MG63 (cell line): ENCODE measurements at places on chromosomes 5 and 9. TPM values are rescaled to one million over a fixed set of nuclear protein-coding genes. Genes with fewer than 3 reads are reported as not detected.
A peak's percentile ranks its signal among the peaks of the same experiment; 100 is the strongest.

- DNase-seq, result no peak
Measured at GRCh38 chr9:20838218-20838617, 154.2 kb downstream of the FOCAD start.

DNA sequence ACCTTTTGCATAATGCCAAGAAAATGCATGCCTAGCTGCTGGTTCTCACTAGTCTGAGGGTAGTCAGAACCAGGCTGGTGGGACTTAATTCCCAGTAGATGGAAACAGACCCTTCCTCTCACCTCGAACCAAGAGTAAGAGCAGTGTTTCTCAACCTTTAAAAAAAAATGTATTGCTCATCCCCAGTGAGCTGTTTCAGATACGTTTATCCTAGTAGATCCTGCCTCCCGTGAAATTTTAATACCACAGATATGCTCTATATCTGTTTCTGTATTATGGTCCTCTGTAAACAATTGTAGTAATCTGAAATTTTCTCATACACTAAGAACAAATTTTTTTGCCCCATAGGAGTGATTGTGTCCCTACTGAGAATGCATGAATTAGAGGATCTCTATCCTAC, 86.2 kb downstream of the TEK start:
- DNase-seq, result no peak

TMEM171 gene
- 0.96 and 4.3 TPM in 2 replicates for total RNA-seq

PRSS3 gene
- not detected in 2 replicates for total RNA-seq

NSUN2 gene
- total RNA-seq, result 74.4 and 90.4 TPM in 2 replicates

- DNase-seq, result no peak
Measured at GRCh38 chr5:141420855-141421488, at the start of gene PCDHGA11. Gene PCDHGA11 (plus strand): TSS chr5:141421051. CDS start chr5:141421228, 177 bp downstream.

GRCh38 chr5:137833463-137833862, 34.2 kb upstream of the MYOT start:
- peak; percentile 69 for DNase-seq

- DNase-seq, result peak; percentile 17
Measured at GRCh38 chr5:32233696-32234447, 59.8 kb upstream of the GOLPH3 start.

LHX3 gene
- not detected in 2 replicates for total RNA-seq

GRCh38 chr5:153893817-153894216, 144.9 kb downstream of the FAM114A2 start:
- DNase-seq, result no peak

DNA sequence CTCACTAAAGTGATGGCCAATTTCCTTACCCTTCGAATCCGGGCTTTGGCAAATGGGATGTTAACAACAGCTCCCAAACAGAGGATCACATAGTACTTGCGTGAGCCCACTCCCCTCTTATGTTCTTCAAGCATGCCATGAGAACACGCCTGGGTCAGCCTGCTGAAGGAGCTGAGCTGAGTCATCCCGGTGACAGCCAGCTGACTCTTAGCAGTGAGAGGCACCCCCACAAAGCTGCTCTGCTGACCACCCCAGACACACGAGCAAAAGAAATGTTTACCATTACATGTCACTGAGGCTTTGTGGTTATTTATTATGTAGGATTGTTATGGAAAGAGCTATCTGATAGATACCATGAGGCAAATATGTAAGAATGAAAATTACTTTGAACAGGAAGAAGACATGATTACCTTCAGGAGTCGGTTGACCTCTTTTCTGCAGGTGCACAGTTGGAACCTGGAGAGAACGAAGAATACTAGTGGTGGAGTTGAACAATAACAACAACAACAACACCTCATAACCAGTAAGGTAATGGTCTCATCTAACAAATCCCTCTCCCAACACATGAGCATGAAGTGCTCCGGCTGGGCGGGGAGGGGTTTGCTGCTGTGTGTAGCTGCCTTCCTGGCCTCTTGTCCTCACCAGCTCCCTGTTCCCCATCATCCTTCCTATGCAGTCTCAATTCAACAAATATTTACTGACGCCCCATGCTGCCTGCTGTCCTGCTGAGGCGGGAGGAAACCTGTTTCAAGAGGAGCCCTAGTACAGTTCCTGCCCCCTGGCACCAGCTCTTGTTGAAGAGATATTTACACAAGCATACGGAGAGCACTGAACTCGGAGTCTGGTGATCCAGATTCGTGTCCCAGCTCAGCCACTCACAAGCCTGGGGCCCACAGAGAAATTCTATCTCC, 69.4 kb upstream of the LHFPL2 start:
- DNase-seq, result no peak

DNA sequence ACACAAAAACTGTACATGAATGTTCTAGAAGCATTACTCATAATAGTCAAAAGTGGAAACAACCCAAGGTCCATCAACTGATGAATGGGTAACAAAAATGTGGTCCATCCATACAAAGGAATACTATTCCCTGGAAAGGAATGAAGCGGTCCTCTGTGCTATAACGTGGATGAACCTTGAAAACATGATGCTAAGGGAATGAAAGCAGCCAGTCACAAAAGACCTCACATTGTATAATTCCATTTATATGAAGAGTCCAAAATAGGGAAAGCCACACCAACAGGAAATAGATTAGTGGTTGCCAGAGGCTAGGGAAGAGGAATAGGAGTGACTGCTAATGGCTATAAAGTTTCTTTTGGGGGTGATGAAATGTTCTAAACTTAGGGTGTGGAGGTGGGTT, 22.7 kb upstream of the BARHL1 start:
- DNase-seq, result no peak

- peak; percentile 22 for DNase-seq
Measured at GRCh38 chr9:36488389-36488756, 84.3 kb upstream of the MELK start.

GRCh38 chr5:121366515-121366914, 485.2 kb upstream of the FTMT start:
- DNase-seq, result no peak

PROB1 gene
- total RNA-seq, result 0.13 TPM in 1 of 2 replicates, not detected in the other

GRCh38 chr9:126794441-126794840, 10.4 kb upstream of the ZBTB43 start:
- peak; percentile 37 for DNase-seq
